KG1 (cell line): ENCODE measurements at places on chromosomes 12 and 14.
A peak's percentile ranks its signal among the peaks of the same experiment; 100 is the strongest.

DNA sequence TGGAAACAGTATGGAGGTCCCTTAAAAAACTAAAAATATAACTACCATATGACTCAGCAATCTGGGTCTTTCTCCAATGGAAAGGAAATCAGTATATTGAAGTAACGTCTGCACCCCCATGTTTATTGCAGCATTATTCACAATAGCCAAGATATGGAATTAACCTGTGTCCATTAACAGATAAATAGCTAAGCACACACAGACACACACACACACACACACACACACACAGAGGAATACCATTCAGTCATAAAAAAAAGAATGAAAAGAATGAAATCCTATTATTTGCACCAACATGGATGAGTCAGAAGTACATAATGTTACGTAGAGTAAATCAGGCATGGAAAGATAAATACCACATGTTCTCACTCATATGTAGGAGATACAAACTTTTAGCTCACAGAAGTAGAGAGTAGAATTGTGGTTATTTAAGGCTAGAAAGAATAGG is 4.7 kb downstream of the KLRK1 start:
- DNase-seq = no peak

DNA sequence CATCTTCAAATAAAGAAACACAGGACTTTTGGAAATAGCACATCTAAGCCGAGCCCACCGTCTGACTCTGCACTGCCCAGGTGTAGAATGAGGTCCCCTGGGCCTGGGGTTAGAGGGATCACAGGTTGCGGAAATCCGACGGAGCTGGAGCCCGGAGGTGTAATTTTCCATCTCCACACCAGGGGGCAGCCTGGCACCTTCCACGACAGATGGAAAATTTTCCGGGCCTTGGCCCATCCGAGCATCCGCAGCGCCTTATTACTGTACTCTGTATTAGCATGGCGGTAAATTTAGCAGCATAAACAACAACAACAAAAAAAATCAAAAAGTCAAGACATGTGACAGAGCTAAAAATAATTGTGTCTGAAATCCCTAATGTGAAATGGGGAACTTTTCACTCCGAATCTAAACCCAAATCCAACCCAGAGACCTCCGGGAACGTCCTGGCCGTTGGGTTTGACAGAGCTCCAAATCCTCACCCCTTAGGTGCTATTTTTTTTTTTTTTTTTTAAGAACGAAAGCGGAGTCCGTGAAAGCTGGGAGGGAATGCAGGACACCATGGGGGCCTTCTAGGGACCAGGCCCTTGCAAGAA is 93.9 kb downstream of the KSR2 start:
- peak; percentile 14 for DNase-seq

DNA sequence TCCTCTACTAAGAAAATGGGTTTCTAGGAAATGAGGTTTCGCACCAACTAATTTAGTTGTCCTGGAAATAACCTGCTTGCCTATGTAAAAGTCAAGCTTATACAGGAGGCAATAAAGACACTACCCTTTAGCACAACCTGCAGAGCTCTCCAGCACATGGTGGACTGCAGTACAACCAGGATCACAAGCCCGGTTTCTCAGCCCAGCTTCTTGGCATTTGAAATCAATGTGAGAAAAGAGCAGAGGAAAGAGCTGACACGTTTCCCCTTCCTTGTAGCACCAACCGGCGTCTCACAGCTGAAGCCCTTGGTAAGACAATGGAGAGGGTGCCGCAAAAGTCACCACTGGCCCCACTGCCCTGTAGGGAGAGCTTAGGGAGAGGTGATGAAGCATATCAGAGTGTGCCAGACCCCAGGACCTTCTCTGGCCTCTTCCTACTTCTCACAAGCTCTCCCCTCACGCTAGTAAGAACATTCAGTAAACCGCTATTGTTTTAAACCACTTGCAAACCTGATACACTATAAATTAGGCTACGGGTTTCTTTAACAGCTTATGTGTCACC is 8.6 kb downstream of the SPTLC2 start:
- DNase-seq = peak; percentile 51

- no peak for DNase-seq
Observed at GRCh38 chr12:130198026-130198662, 35.9 kb downstream of the FZD10 start.

DNA sequence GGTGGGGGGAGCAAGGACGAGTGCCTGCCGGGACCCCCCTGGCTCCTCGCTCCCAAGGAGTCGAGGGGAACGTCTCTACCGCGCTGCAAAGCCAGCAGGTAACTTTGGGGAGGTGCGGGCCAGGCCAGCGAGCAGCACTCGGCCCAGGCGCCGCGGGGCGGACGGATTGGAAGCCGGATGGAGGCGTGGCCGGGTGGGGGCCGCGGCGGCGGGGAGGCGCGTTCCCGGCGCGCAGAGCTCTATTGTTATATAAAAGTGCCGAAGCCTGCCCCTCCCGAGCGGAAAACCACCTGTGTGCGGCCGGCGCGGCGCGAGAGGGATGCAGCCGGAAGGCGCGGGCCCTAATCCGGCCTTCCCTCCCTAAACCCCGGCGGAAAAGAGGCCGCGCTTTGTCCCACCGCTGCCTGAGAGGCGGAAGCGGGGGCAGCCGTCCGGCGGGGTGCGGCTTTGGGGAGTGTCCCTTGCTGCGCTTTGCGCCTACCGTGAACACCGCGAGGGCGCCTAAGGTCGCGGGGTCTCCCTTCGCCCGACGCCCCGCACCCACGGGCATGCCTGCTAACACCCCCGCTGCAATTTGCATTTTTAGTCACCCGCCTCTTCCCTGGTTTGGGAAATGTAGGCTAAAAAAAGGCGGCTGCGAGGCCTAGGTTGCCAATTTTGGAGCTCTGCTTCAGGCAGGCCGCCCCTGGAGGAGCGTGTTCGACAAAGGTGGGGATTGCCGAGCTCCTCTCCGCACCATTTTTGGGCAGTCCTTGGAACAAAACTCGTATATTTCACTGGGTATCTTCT is 1.7 kb upstream of the DUSP6 start:
- peak; percentile 66 for DNase-seq

DNA sequence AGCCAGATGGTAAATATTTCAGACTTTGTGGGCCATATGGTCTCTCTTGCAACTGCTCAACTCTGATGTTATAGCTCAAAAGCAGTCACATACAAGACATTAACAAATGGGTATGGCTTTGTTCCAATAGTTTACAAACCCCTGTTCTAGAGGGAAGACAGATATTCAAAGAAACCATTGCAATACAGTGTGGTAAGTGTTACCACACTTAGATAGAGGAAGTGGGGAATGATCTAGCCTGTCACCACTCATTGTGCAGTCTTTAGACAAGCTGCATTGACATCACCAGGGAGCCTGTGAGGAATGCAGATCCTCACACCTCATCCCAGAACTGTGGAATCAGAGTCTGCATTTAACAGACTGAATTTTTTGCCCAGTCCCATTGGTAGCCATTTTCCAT is 80.0 kb upstream of the RGS6 start:
- peak; percentile 6 for DNase-seq

DNA sequence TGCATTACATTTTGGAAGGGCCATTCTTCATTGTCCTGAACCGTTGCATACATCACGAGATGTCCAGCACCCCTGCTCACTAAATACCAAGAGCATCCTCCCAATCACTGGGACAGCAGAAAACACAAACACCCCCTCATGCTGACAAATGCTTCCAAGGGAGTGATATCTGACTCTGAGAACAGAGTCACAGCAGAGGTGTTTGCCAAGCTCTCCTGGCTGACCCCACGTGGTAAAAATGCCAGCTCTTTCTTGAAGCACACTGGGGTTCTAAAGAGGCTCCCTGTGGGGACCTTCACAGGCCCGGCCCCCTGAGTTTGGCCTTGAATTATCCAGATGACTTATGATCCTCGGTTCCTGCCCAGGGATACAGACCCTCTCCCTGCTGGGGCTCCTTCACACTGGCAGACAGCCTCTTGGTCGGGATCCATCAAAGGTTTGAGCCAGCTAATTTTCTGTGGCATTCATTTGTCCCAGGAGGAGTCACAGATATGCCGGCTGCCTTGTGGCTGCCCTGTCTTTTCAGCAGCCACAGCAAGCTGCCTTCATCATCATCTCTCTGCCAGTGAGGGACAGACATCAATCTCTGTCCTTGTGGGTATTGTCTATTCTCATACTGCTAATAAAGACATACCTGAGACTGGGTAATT is 43.1 kb upstream of the PSMC1 start:
- DNase-seq = no peak

- no peak for DNase-seq
Observed at GRCh38 chr14:23512156-23512555, 39.4 kb downstream of the ZFHX2 start.

GRCh38 chr14:86796221-86797074 is 1196.5 kb downstream of the GALC start:
- DNase-seq = no peak
